Bone marrow (tissue), 2 donors: ENCODE measurements at places on chromosomes 12 and 14.

- DNase-seq: no peak
Measured at GRCh38 chr12:84698576-84699333, 213.8 kb downstream of the SLC6A15 start.

DNA sequence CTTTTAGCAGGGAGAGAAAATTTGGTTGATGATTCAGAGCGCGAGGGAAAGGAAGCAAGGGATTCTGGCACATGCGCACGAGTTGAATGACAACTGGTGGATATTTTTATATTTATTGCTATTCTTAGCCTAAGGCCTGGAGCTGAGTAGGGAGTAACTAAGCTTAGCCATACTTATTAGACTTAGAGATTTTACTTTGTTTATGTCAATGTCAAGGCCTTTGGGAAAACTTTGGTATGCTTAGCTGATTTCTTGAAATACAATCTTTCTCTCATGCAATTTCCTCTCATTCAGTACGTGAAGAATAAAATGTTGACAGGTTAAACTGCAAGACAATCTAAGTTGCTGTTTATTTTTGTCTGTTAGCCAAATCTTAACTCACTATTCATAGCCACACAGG lies 101.1 kb downstream of the CRADD start:
- DNase-seq: no peak

GRCh38 chr12:111287125-111287900 lies 81.6 kb downstream of the PHETA1 start:
- no peak for DNase-seq

DNA sequence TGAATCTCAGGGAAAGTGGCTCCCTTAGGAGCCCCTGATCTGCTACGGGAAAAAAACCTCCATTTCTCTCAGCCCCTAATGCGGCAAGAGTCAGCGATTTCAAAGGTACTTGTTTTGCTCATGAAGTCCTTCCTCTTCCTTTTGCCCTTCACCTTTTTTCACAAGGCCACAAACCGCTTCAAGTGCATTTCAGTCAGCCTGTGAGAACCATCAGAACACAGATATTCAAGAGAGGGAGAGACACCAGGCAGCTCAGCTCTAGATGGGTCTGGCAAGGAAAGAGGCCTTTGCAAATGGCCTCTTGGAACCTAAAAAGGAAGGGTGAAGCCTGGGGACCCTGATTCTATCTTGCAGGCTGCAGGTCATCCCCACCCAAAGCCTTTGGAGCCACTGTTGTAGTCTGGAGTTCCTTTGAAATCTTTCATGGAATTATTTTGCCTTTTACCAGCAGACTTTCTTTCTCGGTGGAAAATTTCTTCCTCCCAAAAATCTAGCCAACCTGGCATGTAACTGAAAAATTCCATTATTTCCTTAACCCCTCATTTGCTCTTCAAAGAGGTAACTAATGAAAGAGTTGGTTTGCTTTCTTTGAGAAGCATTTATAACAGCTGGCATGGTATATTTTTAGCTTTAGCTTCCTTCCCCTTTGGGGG lies 145.0 kb downstream of the SAMD4A start:
- DNase-seq: no peak

- no peak for DNase-seq
Measured at GRCh38 chr14:67944605-67945004, 125.0 kb downstream of the RAD51B start.

GRCh38 chr14:101369916-101370592 lies 191.2 kb upstream of the DIO3 start:
- no peak for DNase-seq

DNA sequence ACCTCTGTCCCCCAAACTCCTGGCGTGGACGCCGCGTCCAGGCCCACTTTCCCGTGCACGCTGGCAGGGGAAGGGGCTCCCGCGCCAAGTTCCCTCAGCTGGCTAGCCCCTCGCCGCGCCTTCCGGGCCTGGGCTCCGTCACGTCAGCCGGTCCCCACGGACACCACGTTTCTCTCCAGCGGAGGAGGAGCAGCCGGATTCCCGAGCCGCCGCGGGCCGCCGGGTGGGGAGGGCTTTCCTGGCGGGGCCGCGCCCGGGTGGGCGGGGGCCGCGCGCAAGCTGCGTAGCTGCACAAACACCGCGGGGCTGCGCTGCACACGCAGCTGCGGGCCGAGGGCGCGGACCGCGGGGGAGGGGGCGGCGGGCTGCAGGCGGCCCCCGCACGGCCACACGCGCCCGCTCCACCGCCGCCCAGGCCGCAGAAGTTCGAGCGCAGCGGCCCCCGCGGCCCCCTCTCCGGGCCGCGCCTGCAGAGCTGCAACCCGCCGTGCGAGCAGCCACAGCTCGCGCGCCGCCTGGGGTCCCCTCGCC lies 45.1 kb upstream of the PNMA1 start:
- no peak for DNase-seq

- DNase-seq: no peak
Measured at GRCh38 chr12:94458877-94459727, 565 bp downstream of the CEP83 start.

GRCh38 chr12:93921521-93921920 lies 226.9 kb upstream of the PLXNC1 start:
- DNase-seq: no peak

- DNase-seq: no peak
Measured at GRCh38 chr12:24705216-24705615, 243.7 kb downstream of the BCAT1 start.

- DNase-seq: no peak
Measured at GRCh38 chr14:38646391-38646790, 390.5 kb upstream of the CLEC14A start.

DNA sequence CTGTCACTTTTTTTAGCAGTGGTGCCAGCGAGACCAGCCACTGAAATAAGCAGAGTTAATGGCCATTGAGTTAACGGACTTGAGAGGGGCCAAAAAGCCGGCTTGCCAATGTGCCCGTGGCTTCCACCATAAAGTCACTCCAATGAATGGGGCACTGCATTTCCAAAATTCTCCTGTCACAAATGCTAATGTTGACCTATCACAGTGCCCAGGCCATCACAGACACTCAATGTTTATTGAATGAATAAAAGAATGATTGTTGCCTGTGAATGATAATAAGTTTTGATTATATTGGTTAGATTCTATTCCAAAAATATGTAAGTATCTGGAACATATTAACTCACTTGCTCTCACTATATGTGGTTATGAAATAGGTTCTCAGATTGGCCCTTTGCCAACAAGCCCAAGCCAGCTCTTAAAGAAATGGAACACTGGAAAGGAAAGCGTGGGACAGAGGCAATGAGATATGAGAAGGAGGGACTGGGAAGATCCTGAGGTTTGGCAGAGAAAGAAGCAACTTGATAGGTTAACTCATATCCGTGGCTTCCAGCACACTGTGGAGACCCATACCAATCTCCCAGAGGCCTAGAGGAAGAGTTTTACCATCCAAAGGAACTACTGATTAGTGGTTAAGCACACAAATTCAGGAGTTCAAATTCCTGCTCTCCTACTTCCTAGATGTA lies 108.7 kb downstream of the BTG1 start:
- DNase-seq: no peak

DNA sequence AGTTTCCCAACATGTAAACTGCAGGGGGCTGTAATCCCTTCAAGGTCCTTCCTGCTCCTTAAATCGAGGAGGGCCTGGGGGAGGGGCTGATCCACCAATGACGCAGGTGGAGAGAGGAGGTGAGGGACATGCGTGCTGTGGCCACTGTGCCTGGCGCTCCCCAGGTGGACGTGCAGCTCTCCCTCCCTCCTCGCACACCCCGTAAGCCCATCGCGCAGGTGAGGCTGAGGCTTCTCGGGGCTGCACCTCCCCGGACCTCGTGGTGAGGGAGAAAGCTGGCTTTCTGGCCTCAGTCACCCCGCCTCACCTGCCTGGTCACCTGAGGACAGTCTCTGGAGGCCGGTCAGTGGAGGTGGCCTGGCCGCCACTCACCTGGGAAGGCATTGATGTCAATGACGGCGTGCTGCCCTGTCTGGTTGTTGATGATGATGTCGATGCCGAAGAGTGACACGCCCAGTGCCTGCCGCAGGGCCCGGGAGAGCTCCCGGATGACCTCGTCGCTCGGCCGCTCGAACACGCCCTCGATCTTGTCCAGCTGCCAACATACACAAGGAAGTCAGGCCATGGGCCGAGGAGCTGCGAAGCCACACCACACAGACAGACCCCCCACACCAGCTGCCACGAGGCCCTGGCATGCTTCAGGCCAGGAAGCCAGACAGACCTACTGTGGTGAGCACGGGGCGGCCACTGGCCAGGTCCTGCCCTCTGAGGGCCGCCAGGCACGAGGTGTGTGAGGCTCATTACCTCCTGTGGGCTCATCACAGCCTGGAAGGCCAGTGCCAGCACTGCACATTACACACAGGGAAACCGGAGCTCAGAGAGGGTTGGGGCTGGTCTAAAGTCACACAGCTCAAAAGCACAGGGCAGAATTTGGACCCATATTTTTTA lies 23.3 kb downstream of the CHGA start:
- no peak for DNase-seq

DNA sequence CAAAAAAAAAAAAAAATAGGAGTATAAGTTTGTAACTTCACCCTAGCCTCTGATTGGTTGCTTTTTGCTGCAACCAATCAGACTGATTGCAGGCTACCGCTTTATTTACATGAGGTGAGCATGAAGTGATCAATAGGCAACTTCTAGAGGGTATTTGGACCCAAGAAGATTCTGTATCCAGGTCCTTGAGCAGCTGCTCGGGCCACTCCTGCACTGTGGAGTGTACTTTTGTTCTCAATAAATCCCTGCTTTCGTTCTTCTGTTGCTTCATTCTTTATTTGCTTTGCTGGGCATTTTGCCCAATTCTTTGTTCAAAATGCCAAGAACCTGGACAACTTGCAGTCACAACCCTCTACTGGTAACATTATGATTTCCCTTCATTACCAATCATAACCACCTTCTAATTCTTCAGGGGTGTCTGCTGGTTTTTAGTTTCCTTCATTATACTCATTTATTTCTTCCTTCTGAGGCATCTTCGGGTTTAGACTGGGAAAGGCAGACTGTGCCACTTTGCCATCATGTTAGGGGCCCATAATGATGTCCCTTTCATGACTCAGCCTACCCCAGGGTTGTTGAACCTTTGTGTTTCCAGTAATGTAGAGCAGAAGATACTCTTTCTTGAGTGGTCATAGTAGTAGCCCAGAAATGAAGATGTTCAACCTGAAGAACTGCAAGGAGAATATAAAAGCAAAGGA lies 43.4 kb upstream of the LIMA1 start:
- DNase-seq: no peak

DNA sequence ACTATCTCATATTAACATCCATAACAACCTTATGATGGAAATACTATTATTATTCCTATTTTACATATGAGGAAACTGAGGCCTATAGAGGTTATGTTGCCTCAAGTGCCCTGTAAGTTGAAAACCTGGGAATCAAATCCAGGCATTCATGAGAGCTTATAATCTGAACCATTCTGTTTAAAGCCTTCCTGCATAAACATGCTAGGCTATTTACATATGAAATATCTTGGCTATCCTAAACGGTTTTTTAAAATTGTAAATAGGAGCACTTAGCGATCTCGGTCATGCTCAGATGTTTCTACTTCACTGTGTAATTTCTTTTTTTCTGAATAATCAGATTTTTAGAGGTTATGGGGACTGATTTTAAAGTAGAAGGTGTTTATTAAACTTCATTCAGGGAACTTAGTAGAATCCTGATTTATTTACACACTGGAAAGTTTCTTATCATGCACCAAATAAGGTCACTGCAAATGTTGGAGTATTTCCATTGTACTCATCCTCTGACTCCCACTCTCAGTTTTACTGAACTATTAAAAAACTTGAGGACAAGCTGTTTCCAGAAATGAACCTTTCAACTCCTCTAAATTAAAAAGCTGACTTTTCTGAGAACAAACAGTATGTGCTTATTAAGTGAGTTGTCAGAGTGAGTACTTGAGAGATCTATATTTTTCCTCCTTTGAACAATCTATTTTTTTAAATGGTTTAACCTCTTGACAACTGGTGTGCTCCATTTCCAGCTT lies 141.7 kb downstream of the PIK3C2G start:
- no peak for DNase-seq

DNA sequence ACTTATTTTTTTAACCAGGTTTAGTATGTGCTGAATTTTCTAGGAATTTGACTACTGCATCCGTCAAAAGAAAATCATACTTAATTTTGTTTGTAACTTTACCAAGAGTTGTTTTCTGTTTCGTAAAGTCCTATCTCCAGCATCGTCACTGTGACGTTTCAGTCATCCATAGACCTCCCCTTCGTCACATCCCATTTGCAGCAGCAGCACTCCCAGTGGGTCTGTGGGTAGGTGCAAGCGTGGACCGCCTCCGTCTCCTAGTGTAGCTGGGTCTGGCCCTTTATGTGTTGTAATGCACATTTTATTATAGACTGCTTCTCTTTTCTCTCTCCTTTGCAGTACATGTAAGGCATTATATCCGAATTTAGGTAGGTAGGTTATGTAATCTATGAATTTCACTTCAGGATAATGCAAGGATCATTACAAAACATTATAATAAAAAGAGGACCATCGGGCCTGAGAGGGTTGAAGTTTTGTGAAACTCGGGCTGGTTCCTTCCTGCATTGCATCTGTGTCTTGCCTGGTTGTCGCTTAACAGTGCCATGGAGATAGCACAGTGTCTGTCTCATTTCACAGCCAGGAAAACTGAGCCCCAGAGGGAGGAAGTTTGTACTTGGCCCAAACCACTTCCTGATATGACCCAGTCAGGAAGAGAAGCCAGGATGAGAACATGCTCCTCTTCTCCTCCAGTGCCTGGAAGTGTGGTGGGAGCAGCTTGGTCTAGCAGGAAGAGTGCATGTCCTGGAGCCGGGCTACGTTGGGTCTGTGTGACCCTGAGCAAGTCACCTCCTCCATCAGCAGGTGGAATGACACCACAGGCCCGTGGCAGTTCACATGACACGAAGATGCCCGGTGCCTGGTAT lies 41.3 kb downstream of the EVL start:
- no peak for DNase-seq

DNA sequence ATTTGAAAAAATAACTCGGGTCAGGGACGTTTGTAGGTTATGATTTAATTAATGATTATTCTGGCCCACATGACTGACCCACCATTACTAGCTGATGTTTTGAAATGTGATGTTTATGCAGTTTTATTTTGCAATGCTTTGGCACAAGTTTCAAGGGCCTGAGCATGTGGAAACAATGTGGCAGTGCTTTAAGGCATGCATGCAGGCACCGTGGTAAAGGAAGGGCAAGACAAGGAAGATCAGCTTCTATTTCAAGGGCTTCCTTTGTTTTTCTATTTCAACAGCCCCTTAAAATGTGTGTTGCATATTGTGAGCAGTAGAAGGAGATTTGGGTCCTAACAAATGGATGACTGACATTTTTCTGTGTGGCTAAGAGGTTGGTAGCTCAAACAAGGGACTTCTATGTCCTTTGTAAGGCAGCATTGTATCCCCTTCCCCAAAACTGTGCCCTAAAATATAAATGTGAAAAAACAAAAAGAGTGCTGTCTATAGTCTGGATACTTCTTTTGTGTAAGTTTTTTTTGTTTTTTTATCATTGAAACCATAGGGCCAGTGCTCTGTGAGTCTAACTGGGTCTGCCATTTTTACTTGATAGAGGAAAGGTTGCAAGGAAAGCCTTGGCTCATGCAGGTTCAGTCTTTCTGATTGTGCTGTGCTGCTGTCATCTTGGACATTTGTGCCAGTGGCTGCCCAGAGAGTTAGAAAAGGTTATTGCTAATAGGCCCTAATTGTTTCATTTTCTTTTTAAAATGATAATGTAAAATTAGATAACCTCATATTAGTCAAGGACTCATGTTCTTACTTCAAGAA lies 103.5 kb downstream of the FGD4 start:
- no peak for DNase-seq

GRCh38 chr12:2396448-2396871 lies 343.7 kb downstream of the CACNA1C start:
- DNase-seq: no peak
